SIG-M5 (cell line): ENCODE measurements at places on chromosomes 6 and 20.

DNA sequence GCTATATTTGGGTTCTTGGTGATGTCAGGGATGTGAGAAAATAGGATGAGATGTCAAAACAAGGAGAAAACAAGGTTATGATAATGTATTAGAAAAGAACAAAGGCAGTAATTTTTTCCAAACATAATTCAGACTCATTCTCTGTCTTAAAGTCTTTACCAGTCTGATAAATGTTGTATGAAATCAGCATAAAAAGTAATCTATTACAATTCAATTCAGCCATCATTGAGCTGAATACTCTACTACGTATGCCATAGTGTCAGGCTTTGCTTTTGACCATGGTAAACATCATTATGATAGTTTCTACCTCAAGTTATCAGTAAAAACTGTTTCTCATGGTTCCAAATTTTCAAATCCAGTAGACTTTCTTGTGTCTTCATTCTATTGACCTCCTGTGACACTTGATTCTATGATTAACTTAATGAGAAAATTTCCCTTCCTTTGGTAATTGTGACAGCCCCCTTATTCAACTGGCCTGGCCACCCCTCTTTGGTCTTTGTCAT, 75.0 kb downstream of the EPHA7 start:
- no peak for DNase-seq

DNA sequence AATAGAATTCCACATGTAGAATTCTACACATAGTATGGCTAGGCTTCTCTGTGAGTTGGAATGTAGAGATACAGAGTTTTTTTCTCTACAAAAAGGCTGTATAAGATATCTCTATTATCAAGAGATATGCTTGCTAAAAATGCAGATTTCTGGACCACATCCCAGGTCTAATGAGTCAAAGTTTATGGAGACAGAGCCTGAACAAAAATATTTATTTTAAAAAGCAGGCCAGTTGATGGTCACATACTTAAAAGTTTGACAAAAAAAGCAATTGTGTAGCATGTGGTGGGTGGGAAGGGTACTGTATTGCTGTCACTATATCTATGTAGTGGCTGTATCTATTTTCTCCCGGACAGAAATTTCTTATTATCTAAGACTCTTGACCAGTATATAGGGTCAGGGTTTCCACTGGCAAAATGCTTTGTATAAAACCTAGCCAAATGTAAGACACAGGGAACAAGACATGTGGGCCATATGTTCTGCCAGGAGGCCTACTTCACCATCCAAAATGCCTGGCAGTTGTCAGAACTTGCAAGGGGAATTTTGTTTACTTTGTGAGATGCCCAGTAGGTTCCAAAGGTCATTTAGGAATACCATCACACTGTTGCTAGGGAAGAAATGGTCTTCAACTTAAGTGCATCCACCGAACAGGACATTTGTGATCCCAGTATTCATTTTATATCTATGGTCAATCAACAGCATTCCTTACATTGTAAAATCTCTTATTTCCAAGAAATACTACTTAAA, 60.6 kb downstream of the SHPRH start:
- no peak for DNase-seq

DNA sequence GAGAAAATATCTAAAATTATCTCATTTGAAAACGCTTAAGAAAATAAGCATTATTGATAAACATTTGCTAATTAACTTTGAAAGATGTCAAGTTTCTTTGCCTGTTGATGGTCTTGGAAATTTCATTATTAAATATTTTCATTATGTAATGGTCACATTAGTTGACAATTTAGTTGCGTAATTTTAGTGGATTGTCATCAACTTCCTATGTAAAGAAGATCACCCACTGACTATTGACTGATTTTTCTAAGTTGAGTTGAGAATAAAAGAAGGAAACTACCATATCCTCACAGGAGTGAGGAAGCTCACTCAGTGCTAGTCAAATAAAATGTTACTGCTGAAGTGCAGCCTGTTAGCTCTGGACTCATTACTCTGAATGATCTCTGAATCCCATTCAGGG, 79.9 kb upstream of the LY86 start:
- no peak for DNase-seq

DNA sequence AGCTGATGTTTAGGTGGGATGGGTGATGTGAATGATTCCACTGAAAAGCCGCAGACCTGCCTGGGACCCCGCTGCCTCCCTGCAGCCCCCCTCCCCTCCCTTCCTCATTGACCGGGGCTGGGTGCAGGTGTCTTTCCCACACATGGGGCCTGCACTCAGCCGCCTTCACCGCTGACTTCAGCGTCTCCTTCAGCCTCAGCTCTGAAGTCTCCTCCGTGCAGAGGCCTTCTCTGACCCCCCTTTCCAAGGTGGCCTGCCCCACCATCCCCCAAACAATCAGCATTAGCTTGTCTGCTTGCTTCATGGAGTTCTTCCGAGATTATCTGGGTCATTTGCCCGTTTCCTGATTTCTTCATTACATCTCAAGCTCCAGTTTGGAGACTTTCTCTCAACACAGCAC, 140.7 kb downstream of the SMOC2 start:
- DNase-seq = no peak
